ENCODE measurements at places on chromosomes 4 and X.

GRCh38 chr4:40152637-40153036 lies 44.2 kb upstream of the RHOH start:
- DNase-seq = no peak

DNA sequence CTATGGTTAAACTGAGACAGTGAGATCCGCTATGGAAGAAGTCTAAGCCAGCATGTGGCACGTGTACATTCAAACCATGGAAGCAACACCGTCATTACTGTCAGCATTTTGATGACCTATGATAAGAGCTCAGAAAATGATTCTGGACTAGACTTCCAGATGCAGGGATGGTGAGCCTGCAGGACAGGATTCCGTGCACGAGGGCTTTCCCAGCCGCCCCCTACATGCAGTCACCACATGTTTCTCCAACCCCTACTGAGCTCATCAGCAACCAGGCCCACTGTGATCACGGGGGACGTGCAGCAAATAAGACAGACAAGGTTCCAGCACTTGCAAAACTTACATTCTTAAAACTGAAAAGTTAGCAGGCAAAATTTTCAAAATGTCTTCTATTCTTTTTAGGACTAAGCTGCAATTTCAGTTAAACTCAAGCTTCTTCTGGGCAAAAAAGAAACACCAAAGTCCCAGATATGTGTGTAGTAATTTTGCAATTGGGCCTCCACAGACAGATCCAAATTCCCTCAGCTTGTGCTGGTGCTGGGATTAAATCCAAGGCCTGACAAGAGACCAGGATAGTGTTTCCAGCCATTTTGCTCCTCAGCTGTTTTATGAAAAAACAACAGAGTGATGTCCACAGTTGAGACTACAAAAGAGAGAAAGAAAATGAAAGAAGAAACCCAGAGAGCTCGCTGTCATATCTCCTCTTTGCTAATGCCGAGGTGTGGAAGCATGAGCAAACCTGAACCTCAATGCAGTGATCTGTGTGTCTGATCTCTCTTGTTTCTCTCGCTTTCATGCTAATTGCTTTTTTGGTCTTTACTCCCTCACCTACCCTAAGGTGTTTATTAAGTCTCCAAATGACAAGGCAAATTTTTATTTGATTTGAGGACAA lies 118.2 kb downstream of the AFAP1 start:
- no peak for DNase-seq

- no peak for DNase-seq
These were observed 105.6 kb upstream of the MYOZ2 start for GRCh38 chr4:119029847-119030535.

- no peak for DNase-seq
These were observed 209.3 kb downstream of the SOWAHB start for GRCh38 chr4:76688619-76689144.

DNA sequence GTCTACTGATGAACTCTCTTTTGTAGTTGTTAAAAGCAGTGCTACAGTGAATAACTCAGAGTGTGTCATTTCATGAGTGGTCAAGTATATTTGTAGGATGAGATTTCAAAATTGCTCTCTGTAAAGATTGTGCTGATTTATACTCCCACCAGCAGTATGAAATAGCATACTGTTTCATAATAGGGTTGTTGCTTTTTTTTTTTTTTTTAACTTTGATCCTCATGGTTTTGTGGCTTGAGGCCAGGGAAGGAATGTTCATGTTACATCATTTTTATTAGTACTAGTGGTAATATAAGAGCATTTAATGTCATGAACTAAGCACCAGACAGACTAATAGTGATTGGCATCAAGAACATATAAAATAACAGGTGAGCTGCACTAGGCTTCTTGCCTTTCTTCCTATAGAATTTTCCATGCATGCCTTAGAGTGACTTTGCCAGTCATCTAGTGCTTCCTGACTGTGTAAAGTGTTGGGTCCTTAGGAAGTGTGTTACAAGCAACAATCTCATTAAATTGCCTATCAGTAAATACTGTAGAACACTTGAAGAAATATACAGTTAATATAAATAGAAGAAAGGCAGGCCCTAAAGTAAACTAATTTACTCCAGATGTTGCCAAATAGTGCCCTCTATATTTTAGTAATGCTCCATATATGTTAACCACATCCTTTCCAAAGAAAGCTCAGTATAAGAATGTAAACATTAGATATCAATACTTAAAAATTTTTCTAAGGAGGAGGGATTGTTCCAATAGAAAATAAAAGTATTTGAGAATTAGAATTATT lies 38.6 kb upstream of the MSMO1 start:
- DNase-seq = peak; percentile 25

- DNase-seq = no peak
These were observed 51.1 kb upstream of the UNC5C start for GRCh38 chr4:95599777-95600400.

DNA sequence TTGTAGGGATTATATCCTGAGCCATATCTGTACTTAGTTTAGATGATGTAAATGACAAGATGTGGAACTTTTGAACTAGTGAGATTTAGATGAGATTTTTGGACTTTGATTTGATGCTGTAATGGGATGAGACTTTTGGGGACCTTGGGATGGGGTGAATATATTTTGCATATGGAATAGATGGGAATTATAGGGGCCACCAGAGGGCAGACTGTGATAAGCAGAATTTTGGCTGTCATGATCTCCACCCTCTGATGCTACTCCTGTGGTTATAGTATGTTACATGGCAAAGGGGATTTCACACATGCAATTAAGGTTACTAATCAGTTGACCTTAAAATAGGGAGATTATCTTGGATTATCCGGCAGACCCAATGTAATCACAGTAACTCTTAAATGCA lies 214.0 kb upstream of the NHS start:
- no peak for DNase-seq

DNA sequence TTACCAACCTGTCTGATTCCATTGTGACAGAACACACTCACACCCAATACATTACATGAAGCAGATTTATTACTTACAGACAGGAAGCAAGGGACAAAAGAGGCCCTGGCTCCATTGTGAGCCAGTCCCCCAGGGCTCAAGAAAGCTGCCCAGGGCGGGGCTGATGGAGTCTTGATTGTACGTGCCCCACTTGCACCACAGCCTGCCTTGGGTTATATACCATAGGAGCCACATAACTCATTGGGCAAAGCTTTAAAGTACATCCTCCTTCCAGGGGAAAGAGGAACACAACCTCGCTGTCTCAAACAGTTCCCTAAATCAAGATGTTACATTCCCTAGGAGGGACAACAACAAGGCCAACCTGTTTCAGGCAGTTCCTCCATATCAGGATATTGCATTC lies 3.4 kb upstream of the ZRSR2 start:
- DNase-seq = no peak

DNA sequence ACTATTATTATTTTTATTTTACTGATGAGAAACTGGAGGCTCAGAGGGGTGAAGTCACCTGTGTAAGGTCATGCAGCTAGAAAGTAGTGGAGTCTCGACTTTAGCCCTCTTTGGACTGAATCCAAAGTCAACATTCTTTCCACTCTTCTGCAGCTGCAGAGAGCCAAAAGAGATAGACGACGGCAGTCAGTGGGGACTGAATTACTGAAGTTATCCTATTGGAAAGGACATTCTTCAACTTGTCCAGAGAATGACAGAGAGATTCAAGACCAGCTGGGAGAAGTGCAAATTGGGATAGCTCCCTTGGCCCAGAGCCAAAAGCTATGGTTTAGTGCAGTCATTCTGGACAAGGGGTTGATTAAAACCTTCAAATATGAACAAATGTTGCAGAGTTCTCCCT lies 42.5 kb downstream of the VGLL1 start:
- DNase-seq = no peak

DNA sequence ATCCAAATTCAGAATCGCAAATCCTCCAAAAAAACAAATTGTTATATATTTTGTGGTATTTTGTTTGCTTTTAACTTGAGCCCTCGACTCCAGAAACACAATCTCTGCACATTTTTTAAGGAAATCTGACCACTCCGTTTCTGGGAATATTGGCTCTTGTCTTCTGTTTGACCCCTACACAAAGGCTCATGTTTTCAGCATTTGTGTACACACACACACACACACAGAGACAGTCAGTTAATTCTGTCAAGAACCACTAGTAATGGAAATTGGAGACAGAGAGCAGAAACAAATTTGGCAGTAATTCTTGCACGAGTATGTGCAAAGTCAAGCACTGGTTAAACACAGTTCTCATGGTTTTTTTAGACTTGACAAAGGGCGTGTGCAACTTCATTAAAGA lies 115.4 kb downstream of the AFAP1 start:
- no peak for DNase-seq

- no peak for DNase-seq
These were observed 703.0 kb downstream of the ARAP2 start for GRCh38 chr4:35541146-35541887.

All from AG08395 (cell line).